NCI-H345 (cell line): ENCODE measurements at places on chromosomes 1 and 21.

DNA sequence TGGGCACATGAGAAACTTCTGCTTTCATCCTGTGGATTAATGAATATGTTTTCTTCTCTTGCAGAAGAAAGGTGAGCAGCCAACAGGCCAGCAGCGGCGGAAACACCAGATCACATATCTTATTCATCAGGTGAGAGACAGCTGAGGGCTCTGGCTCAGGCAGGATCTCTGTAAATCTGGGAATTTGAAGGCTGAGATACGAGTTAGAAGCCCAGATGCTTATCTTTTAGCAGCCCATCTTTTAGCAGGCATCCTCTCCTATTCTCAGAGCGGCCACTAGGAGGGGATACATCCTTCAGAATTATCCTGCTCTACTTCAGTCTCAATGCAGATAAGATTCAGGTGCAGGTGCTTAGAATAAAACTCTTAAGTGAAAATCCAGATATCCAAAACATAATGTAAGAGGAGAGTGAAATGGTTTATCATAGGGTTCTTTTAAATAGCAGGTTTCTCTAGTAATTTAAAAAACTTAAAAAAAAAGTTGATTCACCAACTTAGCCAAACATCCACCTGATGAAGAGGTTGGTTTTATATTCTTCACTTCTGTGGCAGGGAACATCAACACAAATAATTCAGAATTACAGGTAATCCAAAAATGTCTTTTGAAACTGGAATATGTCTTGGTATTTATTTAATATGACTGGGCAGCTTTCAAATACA is 19.3 kb downstream of the SH2D2A start:
- DNase-seq = peak; percentile 35

- DNase-seq = no peak
Observed at GRCh38 chr1:181159451-181160140, 71.1 kb downstream of the IER5 start.

DNA sequence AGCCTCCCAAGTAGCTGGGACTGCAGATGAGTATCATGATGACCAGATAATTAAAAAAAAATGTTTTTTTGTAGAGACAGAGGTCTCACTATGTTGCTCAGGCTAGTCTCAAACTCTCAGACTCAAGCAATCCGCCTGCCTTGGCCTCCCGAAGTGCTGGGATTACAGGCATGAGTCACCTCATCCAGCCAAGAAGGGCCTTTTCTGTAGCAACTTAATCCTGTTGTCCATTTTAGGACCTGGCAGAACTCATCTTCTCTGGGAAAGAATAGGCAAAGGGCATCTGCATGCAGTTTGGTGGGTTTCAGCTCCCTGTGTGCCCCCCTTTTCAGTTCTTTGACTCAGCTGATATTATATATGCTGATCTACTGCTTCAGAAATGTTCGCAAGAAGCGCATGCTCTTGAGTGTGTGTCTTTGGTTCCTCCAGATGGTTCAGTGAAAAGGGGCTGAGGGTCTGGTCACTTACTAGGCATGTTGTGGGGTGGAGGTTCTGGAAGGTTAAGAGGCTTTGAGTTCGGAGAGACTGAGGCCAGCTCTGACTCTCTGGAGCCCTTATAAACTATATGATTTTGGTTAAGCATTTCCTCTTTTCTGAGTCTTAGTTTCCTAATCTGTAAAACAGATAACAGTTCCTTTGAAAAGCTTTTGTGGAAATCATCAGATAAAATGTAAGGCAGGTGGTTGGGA is 19.4 kb upstream of the SRSF4 start:
- DNase-seq = no peak

GRCh38 chr1:228004856-228005462 is 1.8 kb upstream of the WNT3A start:
- DNase-seq = no peak

GRCh38 chr1:32179193-32179442 is 357 bp upstream of the TXLNA start:
- no peak for DNase-seq

GRCh38 chr1:218823291-218823900 is 350.3 kb upstream of the LYPLAL1 start:
- DNase-seq = no peak

- peak; percentile 71 for DNase-seq
Observed at GRCh38 chr1:209808059-209808581, 2.2 kb upstream of the IRF6 start.

DNA sequence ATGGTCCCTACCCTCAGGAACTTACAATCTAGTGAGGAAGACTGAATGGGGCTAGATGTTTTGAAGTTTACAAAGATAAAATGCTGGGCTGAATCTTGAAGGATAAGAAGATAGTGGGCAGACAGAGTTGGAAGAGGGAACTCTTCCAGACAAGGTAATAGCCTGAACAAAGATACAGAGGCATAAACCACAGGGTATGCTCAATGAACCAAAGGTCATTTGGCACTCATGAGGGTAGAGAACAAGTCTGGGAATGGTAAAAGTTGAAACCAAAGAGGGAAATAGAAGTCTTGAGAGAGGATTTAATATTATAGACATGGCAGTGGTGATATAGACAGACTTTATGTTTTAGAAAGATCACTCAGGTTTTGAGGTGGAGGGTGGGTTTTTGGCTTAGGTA is 48.1 kb upstream of the ZSWIM5 start:
- no peak for DNase-seq

GRCh38 chr21:45989355-45990048 is 7.9 kb downstream of the COL6A1 start:
- no peak for DNase-seq

DNA sequence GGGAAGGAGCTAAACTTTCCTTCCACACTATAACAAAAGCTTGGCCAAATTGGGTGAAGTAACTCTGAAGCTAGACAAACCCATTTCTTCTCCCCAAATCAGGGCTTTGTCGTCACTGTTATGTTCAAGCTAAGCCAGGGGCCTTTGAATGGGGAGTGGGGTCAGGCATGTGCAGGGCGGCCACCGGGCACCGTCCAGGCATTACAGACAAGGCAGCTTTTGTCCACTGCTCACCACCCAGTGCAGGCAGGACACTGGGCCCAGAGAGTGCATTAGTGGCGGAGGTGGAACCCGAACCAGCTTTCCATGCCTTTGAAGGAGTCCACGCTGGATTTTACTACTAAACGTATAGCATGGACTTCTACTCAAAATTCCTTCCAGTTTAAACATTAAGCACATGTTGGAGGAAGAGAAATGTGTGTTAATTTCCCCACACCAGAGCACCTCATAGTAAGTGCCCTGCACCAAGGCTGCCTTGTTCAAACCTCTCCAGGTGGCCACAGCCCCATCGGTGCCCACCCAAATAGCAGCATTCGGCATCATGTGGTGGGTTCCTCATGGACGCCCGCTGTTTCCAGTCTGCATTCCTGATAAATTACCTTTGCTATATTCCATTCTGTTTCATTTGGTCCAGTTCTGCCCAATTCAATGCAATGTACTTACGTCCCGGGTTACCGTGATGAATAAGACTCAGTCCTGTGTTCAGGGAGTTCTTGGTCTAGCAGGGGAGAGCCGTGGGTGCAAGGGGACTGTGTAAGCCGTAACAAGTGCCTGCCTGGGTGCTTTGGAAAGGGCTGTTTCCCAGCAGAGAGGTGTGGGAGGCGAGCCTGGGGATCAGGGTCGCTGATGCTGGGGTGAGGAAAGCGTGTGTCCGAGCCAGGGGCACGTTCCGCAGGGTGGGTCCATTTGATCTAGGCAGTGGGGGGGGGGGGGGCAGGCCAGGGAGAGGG is 1.6 kb downstream of the UBASH3A start:
- DNase-seq = no peak

- DNase-seq = no peak
Observed at GRCh38 chr1:210369425-210369824, 40.7 kb downstream of the HHAT start.

GRCh38 chr1:160519642-160520435 is 3.2 kb downstream of the SLAMF6 start:
- DNase-seq = no peak

GRCh38 chr21:16751695-16752474 is 761.0 kb upstream of the CXADR start:
- DNase-seq = no peak

DNA sequence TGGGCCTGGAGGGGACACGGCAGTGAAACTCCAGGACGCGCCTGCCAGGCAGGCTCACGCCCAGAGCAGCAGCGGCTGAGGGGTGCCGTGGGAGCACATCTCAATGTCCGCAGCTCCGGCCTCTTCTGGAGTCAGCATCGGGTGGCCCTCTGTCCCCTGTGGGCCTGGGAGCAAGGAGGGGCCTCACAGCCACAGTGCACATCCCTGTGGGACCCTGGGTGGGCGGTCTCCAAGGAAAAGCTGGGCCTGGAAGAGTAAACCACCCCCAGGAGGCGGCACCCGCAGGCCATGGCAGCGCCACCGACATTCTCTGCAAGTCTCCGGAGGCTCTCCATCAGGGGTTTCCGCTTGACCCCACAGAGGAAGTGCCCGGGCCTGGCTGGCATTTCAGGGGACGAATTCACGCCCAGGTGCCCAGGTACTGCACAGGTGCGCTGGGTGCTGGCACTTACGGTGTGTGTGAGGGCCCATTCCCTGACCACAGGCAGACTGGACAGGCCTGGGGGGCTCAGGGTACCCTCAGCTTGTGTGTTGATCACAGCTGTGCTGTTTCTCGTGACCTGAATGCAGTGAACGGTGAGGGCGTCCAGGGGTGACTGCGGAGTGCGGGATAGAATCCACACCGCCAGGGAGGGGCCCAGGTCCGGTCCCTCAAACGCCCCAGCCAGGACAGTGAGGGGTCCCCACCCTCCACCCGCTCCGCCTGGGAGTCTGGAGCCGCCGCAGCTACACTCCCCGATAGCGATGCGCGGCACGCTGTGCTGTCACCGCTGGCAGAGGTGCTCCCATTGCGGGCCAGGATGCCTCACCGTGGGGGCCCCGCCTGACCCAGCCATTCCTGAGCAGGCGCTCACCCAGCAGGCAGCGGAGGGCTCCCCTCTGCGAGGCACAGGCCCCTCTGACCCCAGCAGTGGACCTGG is 16.6 kb upstream of the RNF223 start:
- DNase-seq = no peak

GRCh38 chr1:162922201-162922600 is 61.2 kb upstream of the CCDC190 start:
- DNase-seq = no peak

DNA sequence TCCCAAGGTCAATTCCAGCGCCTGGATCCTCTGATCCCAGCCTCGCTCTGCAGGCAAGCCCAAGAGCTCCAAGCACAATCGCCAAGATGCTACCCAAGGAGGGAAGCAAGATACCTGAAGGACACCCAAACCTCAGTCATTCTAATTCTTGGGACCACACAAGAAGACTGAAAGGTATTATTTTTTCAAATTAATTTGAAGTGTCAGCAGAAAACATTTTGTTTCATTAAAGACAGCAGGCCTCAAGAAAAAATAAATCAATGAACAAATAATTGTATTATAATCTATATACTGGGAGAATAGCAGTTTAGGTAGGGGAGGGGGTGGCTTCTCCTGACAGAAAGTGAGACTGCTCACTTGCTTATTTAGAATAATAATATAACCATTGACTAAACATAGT is 347.8 kb downstream of the HHAT start:
- no peak for DNase-seq

- no peak for DNase-seq
Observed at GRCh38 chr1:240776237-240776636, 164.3 kb upstream of the GREM2 start.

- DNase-seq = no peak
Observed at GRCh38 chr1:53807916-53808315, 30.2 kb downstream of the NDC1 start.

DNA sequence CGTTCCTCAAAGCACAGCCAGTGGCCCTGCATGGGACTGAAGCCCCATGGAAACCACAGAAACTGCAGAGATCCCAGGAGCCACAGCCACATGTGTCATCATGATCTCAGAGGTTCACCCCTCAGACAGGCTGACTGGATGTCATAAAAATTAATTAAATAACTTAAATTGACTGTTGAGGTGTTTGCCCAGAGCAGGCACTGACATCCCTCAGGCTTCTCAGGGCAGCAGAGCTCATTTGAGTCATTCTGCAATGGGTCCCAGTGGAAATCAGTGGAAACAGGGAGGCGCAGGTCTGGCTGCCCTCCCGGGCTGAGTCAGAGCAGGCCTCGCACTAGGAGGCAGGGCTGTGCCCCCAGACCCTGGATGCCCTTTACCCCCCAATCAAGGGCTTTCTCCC is 135.1 kb downstream of the CDC7 start:
- no peak for DNase-seq

- DNase-seq = no peak
Observed at GRCh38 chr1:41673806-41674205, 189.3 kb upstream of the EDN2 start.

- no peak for DNase-seq
Observed at GRCh38 chr21:45901061-45901690, 80.4 kb upstream of the COL6A1 start.

GRCh38 chr1:234715252-234716014 is 105.5 kb upstream of the IRF2BP2 start:
- no peak for DNase-seq

DNA sequence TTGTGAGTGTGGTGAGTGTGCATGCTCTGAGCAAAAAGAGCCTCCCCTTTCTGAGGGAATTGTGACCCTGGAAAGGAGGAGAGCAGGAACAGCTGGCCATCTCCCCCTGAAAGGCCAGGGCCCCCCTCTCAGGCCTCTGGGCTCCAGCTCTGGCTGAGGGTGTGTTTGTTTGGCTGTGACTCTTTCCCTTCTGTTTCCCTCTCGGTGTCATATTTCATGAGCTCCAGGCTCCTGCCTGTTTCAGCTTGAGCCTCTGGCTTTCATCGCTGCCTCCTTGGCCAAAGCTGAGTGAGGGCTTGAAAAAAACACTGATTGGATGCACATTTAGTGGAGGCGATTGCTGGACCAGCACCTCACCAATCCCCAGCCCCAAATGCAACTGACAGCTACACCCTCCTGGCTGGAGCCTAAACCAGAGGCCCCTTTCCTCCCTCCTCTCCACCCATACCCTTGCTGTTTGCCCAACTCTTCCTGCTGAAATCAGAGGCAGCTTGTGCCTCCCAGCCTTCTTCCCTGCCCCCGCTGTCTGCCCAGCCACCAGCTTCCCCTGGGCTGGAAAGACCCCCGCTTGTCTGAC is 64.1 kb downstream of the DDR2 start:
- peak; percentile 87 for DNase-seq

DNA sequence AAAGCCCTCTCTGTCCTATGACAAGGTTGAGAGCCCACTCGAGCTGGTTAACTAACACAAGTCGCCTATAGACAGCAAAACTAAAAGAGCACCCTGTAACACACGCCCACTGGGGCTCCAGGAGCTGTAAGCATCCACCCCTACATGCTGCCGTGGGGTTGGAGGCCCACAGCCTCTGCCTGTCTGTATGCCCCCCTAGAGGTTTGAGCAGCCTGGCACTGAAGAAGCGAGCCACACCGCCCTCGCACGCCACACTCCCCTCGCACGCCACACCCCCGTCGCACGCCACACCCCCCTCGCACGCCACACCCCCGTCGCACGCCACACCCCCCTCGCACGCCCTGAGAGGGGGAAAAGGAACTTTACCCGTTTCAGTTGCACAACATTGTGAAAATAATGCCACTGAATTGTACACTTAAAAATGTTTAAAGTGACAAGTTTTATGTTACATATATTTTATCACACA is 13.2 kb upstream of the HMGCL start:
- DNase-seq = peak; percentile 69

DNA sequence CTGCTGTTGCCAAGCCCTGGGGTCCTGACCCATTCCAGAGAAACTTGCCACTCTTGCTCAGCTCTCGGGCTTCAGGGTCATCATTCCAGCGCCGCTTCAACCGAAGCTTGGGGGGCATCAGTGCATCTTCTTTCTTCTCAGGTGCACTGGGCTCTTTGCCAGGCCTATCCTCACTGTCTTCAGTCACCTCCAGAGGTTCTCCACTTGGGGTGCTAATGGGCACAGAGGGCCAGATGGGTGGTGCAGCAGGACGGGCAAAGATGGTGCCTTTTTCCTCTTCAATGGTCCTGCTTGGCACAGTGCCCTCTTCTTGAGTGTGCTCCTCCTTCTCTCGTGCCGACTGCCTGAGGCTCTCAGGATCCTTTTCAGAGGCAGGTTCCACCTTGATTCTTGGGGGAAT is 13.3 kb downstream of the ETV3 start:
- DNase-seq = no peak
